Astrocyte of the spinal cord (primary cell): ENCODE measurements at places on chromosomes 3 and 15.
A peak's percentile ranks its signal among the peaks of the same experiment; 100 is the strongest.

DNA sequence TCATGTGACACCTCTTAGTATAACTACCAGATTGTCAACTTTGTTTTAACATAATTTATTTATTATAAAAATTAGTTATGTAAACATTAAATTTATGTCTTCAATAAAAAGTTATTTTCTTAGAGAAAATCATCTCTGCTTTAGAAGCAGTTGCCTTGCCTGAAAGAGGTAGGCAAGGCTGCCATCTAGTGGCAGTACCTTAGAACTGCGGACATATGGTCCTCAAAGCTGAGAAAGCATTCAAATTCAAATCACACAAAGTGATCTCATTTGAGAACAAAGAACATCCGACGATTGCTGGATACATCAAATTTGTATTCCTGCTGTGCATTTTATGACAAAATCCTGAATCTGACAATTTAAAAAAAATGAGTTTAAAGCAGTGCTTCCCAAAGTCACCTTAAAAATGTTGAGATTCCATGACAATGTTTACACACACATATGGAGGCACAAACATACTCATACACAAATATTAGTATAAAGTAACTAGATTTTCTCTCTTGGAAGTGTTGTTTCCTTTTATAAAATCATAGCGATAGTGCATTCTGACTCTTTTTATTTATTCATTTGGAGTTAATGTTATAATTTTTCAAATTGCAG is 617.4 kb downstream of the CADM2 start:
- DNase-seq, result peak; percentile 81

DNA sequence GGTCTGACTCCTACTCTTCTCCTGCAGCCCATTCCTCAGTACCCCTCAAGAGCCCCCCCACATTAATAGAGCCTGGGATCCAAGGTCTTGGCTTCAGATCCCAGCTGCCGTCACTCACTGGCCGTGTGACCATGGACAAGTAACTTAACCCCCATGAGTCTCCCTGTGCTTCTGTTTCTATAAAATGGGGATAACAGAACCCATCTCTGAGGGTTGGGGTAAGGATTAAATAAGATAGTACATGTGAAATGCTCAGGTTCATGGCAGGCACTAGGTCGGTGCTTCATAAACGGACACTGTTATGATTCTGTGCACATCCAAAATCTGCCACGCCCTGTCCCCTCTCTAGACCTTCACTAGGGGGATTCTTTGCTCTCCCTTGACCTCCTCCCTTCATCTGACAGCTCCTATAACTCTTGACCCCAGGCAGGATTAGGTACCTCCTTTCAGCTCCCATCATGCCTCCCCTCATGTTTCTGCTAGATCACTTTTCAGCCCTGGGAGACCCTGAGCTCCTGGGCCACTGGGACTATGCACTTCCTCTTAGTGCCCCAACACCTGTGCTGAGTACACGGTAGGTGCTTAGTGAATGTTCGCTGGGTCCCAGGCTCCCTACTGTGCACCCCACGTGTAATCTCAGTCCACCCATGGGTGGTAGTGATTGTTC is 1.5 kb downstream of the CAND2 start:
- no peak for DNase-seq

GRCh38 chr3:101816215-101817149 is 32.8 kb upstream of the NFKBIZ start:
- peak; percentile 26 for DNase-seq

DNA sequence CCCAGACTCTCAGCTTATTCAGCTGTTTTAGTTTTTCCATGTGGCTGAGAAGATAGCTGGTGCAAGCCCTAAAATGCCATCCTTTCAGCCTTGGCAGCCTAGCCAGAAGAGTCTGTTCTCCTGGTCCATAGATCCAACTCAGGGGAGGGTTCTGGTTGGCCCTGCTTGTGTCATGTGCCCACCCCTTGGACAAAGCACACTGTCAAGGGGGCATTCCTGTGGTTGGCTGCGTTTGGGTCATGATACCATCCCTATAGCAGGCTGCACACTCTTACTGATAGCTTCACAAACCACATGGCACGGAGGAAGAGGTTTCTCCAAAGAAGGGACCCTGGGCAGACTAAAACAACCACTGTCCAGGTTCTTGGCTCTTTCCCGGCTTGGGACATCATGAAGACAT is 8.4 kb upstream of the FSTL1 start:
- no peak for DNase-seq

GRCh38 chr15:62765916-62766315 is 276.6 kb upstream of the TPM1 start:
- DNase-seq, result no peak

GRCh38 chr15:48624700-48625099 is 20.8 kb downstream of the FBN1 start:
- DNase-seq, result no peak

- DNase-seq, result no peak
These were observed 118.5 kb downstream of the TLE3 start for GRCh38 chr15:69979262-69979661.

DNA sequence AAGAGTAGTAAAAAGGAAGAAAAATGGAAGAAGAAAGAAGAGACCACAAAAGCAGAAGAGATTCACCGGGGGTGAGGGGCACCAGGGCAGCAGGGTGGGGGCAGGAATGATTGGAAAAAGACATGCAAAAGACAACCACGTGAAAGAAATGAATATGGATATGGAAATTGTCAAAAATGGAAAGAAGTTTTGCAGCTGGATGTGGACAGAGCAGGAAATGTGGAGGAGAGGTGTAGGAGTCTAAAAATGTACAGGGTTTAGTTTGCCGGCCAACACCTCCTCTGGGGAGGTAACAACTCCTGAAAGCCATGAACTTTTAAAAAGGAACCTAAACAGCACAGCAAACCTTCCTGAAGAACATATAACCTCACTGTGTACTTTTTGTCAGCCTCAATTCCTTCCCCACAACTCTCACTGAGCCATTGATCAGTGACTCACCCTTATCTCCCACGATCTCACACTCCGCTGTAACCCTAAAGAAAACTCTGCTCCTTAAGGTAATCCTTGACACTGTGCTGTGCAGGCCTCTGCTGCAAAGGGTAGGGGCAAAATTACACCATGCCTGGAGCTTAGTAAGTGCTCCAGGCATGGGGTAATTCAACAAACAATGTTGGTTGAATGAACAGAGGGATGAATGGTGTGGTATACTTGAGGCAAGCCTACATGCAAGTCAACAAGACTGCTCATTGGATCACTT is 100.2 kb upstream of the BOC start:
- no peak for DNase-seq

- DNase-seq, result no peak
These were observed 22.9 kb upstream of the HHATL start for GRCh38 chr3:42725454-42725853.

DNA sequence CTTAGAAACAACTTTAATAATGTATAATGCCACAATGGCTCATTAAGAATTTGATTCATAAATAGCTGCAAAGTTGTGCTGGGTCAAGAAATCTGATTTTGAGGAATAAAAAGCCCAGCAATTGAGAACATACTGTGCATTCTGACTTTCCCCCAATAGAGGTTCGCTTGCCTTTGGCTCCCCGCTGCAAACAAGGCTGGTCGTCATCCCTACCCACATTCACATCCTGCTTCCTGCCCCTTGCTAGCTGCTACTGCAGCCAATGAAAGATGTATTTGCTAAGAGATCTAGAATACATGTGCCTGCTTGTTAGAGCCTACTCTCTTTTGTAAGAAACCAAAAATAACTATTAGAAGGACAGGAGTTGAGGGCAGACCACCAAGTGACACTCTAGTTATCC is 51.8 kb upstream of the GUCA1C start:
- no peak for DNase-seq

GRCh38 chr15:68383161-68384074 is 48.5 kb downstream of the ITGA11 start:
- peak; percentile 37 for DNase-seq

DNA sequence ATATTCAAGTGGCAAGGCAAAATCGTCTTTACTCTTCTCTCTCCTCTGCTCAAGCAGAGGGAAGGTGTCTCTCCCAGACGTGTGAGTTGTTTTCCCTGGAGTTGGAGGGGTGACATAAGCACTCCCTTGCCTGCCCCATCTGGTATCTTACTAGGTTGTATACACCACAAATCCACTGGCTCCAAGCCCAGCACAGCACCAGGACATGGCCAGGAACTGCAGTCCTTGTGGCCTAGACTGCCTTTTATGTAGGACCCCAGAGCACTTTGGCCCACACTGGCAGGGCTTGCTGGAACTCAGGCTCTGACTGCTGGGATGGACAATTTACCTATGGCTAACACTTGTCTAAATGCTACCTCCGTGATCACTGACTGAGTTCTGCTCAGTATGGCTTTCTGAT is 34.0 kb downstream of the DZIP3 start:
- no peak for DNase-seq
